A549 treated with RU486 at 1 μM for 4 hours (cell line): ENCODE measurements at places on chromosomes 6 and 20. TPM values are rescaled to one million over a fixed set of nuclear protein-coding genes. Genes with fewer than 3 reads are reported as not detected.

Gene FAM229B
- total RNA-seq: 5.1 to 11.2 TPM (median 8.7 TPM) in 5 replicates

Gene DHX16
- total RNA-seq: 26.8 to 31.1 TPM (median 28.9 TPM) in 5 replicates

Gene ULBP3
- total RNA-seq: 3.4 to 4.2 TPM (median 3.8 TPM) in 5 replicates

Gene HNF4A
- total RNA-seq: 10.9 to 16.1 TPM (median 13.4 TPM) in 5 replicates

Gene BEND6
- 0.53 to 1.6 TPM (median 0.88 TPM) in 5 replicates for total RNA-seq

Gene FHL5
- total RNA-seq: not detected in 5 replicates

Gene PREP
- total RNA-seq: 33.5 to 39.3 TPM (median 34.4 TPM) in 5 replicates

Gene KCNB1
- total RNA-seq: 0.16 to 0.51 TPM (median 0.23 TPM) in 5 replicates

Gene C6orf132
- total RNA-seq: 0.96 to 2.0 TPM (median 1.3 TPM) in 5 replicates

Gene TSPYL1
- total RNA-seq: 24.9 to 32.8 TPM (median 30.5 TPM) in 5 replicates
